Activated CD8-positive, alpha-beta T cell treated with anti-CD3 and anti-CD28 coated beads, Interleukin-2, amount 10 ng/mL, durations not matched to agents 7 days and 5 days (primary cell): ENCODE measurements at places on chromosomes 2 and 18.

DNA sequence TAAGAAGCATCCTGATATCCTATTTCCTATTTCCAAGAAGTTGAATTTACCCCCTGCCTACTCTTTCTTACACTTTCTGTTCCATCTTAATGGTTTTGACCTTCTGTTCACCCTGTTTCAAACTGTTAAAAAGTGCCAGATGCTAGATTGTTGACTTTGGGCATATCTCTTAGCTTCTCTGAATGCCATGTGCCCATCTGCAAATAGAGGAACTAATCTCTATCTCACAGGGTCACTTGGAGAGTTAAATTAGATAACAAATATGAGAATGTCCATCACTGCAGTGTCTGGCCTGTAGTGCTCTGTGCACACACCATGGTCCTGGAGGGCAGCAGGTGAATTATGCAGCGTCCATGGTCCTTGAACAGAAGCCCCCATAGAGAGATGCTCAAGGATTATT is 83.8 kb downstream of the LRATD1 start:
- no peak overlapping the region for H3K4me3 ChIP-seq
- H3K27me3 ChIP-seq, result no peaks in the 10 kb centered on the region
- no peaks in the 10 kb centered on the region for H3K4me1 ChIP-seq
- no peak overlapping the region for H3K27ac ChIP-seq
- no peak for DNase-seq
- no peaks in the 10 kb centered on the region for H3K36me3 ChIP-seq

GRCh38 chr2:86623043-86623493 is 597 bp downstream of the RNF103 start:
- H3K4me1 ChIP-seq, result peaks cover 21% of the 10 kb centered on the region
- H3K36me3 ChIP-seq, result peaks cover 22% of the 10 kb centered on the region
- H3K27ac ChIP-seq, result peak overlapping the region; percentile 96
- H3K4me3 ChIP-seq, result peak overlapping the region; percentile 92
- peak; percentile 60 for DNase-seq
- H3K27me3 ChIP-seq, result peaks cover 2% of the 10 kb centered on the region

DNA sequence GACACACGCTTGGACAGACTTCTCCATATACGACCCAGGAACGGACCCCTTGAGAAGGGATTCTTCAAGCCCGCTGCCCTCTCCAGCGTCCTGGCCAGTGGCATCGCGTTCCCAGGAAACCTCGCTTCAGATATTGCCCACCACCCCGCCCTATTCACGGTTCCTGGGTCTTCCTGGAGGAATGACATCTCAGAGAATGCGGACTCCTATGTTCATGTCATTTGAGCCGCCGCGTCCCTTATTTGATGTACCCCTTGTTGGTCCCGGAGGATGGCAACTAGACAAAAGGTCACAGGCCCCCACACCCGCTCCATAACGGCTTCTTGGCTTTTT is 588 bp upstream of the CCDC93 start:
- H3K27me3 ChIP-seq, result peaks cover 8% of the 10 kb centered on the region
- peak overlapping the region; percentile 68 for H3K27ac ChIP-seq
- peaks cover 13% of the 10 kb centered on the region for H3K36me3 ChIP-seq

DNA sequence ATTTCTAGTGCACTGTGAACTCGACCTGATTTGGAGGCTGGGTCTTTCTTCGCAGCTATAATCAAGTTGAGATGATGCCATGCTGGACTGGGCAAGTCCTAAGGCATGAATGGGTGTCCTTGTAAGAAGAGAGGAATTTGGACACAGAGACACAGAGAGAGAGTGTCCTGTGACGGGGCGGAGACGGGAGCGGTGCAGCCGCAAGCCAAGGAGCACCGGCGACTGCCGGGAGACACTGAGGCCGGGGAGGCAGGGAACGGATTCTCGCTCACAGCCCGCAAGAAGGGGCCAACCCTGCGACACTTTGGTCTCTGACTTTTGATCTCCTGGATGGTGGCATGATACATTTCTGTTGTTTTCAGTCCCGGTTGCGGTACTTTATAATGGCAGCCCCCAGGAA is 22.4 kb upstream of the MBP start:
- DNase-seq, result no peak
- H3K27me3 ChIP-seq, result peaks cover 8% of the 10 kb centered on the region
- no peak overlapping the region for H3K27ac ChIP-seq
- no peaks in the 10 kb centered on the region for H3K36me3 ChIP-seq
- no peak overlapping the region for H3K4me3 ChIP-seq
